ENCODE measurements at places on chromosomes 3 and 15.

DNA sequence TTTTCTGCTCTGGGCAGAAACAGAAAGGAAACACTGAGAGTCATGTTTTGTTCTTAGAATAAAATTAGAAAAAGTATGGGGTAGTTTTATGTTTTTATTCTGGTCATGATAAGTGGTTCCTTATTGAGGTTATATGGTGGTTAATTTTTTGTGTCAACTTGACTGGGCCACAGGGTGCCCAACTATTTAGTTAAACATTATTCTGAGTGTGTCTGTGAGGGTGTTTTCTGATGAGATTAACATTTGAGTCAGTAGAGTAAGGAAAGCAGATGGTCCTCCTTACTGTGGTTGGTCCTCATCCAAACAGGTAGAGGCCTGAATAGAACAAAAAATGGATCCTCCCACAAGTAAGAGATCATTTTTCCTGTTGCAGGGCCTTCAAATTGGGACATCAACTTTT lies 98.9 kb downstream of the C3orf38 start:
- no peak for ATAC-seq

- ATAC-seq = no peak
Measured at GRCh38 chr3:31008994-31009393, 114.5 kb upstream of the GADL1 start.

GRCh38 chr3:44795197-44795596 lies 33.6 kb downstream of the KIF15 start:
- ATAC-seq = no peak

- no peak for ATAC-seq
Measured at GRCh38 chr3:47646362-47646761, 67.7 kb upstream of the CSPG5 start.

GRCh38 chr15:43762824-43763223 lies 13.9 kb downstream of the ELL3 start:
- no peak for ATAC-seq

- ATAC-seq = no peak
Measured at GRCh38 chr15:39618063-39618823, 37.4 kb downstream of the THBS1 start.

DNA sequence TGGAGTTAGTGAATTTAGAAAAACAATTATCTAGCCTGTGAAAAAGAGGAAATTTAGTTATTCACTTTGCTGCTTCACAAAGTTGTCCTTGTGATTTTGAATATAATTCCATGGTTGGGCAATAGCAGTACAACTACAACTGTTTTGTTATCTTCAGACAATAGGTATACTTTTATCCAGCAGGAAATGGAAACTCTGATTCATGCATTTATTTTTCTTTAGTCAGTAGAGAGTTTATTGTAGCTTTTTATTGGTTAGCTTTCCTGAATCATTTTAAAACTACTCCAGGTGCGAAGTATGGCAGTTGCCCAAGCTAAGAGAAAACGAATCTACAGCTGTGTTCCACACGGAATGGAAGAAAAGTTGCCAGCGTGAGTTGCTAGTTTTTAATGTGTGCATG lies 80.3 kb downstream of the TM4SF4 start:
- no peak for ATAC-seq

GRCh38 chr3:197205265-197205664 lies 93.1 kb downstream of the DLG1 start:
- ATAC-seq = no peak

DNA sequence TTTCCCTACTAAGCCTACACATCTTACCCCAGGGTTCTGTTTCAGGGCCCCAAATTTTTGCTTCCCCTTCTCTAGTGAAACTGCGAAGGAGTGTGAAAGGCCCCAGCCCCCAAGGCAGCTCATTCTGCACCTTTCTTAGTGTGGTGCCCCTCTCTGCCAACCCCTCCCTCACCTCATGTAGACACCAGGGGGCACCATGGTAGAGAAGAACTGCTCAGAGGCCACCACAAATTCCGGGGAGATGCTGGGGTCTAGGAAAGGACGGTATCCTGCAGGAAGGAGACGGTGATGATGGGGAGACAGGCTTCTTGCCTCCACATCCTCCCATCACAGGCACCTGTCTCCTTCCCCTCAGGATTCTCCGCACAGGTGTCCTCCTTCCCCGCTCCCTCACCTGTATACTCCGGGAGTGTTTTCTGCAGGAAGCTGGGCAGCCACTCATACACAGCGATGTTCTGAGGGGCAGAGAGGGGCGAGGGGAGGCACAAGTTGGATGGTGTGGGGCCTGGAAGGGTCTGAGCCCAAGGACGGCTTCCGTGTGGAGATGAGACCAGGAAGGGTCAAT lies 3.6 kb downstream of the DUOX2 start:
- no peak for ATAC-seq

DNA sequence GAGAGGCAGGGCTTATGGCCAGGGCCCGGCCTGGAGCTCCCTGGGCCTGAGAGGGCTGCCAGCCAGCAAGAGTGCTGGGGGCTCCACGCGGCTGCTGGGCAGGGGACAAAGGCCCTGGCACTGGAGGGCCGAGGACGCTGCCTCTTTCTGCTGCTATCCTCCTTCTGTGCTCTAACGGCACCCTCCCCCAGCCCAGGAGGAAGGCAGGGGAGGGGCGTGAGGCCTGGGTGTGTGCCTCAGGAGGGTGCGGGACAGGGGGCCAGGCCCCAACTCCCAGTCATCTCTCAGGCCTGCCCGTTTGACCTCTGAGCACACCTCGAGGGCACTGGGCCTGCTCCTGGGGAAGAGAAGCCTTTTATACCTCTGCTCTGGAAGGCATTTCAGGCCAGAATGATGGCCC lies 115.5 kb downstream of the ADCY5 start:
- no peak for ATAC-seq

- peak; percentile 73 for ATAC-seq
Measured at GRCh38 chr15:69074843-69075224, 60.3 kb downstream of the NOX5 start.

GRCh38 chr3:160140756-160141155 lies 84.5 kb upstream of the C3orf80 start:
- peak; percentile 66 for ATAC-seq

GRCh38 chr3:175392653-175393052 lies 533.5 kb downstream of the NAALADL2 start:
- no peak for ATAC-seq

DNA sequence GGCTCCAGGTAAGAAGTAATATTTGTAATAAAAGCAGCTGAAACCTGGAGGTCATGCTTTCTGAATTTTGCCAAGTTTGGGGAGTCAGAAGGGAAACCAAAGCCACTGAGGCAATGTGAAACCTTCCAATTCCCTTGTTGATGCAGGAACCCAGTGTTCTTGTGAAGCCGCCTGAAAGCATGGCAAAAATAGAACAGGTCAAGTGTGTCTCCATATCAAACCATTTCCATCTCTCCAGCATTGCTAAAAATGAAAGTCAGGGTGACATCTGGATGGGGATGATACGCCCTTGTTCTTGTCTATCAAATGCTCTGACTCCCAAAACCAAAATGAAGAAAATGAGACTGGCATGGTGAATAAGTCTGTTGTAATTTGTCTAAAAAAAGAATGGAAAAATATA lies 362.5 kb downstream of the VPS13C start:
- ATAC-seq = no peak

DNA sequence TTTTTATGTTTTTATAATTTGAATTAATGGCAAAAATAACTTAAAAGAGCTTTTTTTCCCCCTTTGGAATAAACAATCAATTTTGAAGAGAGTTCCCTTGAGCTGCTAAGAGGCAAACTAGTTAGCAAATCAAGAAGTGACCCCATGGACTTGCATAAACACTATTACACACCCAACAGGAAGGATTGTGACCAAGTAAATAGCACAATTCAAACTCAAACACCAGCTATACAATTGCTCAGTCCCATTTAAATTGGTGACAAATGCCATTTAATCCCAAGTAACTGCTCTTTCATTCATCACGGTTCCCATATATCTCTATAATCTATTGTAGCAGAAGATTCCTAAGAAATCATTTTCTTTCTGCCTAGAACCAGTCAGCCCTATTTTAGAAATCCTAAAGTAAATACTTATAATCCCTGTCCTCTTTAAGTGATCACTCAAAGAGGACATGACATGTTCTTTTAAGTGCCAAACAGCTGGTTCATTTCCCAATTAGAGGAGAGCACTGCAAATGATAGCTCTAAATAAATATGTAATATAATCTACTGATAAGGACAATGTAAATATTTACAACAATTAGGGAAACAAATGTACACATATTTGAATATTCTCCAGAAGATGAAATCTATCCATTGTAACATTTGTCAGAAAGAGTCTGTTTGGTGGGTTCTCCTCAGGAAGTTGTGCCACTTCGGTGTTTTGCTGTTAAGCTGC lies 137.8 kb upstream of the ADAMTS9 start:
- ATAC-seq = no peak

DNA sequence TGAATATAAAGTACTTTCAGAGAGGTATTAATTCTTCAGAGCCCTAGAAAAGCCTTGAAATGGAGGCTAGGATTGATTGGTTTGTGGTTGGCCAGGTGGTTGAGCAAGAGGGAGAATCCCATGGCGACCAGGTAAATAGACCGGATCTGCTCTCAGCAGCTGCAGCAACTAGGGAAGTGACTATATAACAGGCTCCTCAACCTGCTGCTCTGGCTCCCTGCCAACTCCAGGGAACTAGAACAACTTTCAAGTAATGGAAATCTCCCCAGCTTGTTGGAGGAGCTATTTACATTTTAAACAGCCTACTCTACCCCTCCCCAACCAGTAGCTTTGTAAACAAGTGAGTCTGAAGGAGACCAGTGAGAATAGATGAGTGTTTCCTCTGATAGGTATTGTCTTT lies 121.8 kb upstream of the CADM2 start:
- no peak for ATAC-seq

- ATAC-seq = no peak
Measured at GRCh38 chr15:100096248-100096600, 245.6 kb downstream of the ADAMTS17 start.

- ATAC-seq = peak; percentile 96
Measured at GRCh38 chr3:14548321-14548729, 8.2 kb upstream of the GRIP2 start.

- no peak for ATAC-seq
Measured at GRCh38 chr3:181723625-181724191, 12.0 kb downstream of the SOX2 start.

DNA sequence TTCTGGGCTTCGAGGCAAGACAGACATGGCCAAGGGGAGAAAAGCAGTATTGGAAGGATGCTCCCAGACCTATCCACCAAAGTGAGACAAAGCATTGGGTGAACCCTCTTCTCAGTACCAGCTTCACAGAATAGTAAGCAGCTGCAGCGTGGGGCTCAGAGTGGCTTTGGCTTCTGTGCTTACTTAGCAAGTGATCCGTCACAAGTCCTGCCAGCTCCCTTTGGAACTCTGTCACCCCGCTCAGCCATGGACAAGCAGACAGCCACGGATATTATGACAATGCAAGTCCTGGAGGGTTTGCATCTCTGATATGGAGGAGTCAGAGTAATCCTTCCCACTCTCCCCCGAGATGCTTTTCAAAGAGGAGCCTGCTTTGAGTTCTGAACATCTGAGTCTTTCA lies 90.8 kb downstream of the SLCO3A1 start:
- ATAC-seq = no peak

- ATAC-seq = no peak
Measured at GRCh38 chr15:98614681-98615080, 33.7 kb upstream of the IGF1R start.

GRCh38 chr3:66133050-66133757 lies 87.6 kb upstream of the SLC25A26 start:
- no peak for ATAC-seq

DNA sequence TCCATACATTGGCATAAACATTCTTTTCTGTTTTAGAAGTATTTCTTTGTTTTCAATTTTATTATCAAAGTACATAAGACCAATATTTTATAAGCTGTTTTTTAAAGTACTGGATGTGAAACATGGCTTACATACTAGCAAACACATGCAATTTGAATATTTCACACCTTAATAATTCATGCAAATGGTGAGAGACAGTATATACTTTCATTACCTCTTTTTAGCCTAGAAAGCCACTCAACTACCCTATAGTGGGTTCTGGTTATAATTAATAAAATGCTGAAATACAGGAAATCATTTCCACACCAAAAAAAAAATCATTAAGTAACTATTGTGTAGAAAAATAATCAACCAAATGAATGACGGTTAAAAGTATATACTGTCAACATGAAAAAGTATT lies 38.5 kb upstream of the MELTF start:
- ATAC-seq = no peak

- ATAC-seq = no peak
Measured at GRCh38 chr15:86295511-86295910, 215.8 kb downstream of the AGBL1 start.

DNA sequence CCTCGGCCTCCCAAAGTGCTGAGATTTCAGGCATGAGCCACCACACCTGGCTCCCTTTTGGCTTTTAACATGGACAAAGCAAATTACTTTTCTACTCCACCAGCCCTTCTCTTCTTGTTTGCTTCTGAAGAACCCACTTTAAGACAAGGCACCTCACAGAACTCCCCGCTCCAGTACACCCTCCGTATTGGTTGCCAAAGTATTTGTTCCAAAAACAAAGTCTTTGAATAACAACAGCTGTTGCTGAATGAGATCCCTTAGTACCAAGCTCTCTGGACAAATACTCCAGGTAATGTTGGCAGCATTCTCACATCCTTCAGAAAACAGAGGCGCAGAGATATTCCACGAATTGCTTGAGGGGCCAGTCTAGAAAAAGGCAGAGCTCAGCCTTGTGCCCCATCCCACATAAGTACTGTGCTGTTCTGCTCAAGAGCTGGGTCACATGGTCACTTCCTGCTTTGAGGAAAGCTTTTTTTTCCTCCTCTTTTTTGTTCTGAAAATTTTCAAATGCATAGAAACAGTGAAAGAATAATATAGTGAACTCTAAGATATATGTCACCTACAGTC lies 7.3 kb upstream of the CHCHD6 start:
- no peak for ATAC-seq

- ATAC-seq = no peak
Measured at GRCh38 chr3:183526838-183527427, 28.6 kb downstream of the KLHL6 start.

GRCh38 chr3:46012246-46012645 lies 15.0 kb downstream of the XCR1 start:
- no peak for ATAC-seq

DNA sequence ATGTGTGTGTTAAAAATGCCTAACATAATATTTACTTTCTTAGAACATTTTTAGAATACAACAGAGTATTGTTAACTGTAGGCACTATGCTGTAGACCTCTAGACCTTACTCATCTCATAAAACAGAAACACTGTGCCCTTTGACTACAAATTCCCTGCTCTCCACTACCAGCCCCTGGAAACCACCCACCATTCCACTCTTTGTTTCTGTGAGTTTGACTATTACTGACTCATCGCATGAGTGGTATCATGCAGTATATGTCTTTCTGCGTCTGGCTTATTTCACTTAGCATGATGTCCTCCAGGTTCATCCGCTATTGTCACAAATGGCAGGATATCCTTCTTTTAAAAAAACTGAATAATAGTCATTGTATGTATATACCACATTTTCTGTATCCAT lies 216.7 kb upstream of the CFAP20DC start:
- no peak for ATAC-seq

DNA sequence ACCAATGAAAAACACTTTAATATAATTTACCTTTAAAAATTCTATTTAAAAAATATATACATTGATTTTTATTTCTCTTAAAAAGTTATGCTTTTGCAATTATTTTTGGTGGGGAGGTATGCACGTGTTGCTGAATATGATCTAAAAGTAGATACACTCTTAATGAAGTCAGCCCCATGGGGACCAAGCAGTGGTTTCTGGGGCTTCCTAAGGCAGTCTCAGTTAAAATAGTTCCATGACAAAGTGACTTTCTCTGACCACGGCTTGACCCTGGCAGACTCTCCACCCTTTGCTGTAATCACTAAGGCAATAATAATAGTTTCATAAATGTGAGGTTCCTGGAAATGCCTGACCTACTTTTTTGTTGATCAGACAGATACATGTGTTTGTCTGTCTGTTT lies 50.4 kb downstream of the CCR4 start:
- ATAC-seq = no peak
